ENCODE measurements at places on chromosomes 16 and 17. TPM values are rescaled to one million over a fixed set of nuclear protein-coding genes. Genes with fewer than 3 reads are reported as not detected.
A peak's percentile ranks its signal among the peaks of the same experiment; 100 is the strongest.

GRCh38 chr16:7268182-7268581 is 64.5 kb upstream of the RBFOX1 start:
- H3K27ac ChIP-seq: no peak overlapping the region
- no peaks in the 10 kb centered on the region for H3K27me3 ChIP-seq
- no peaks in the 10 kb centered on the region for H3K36me3 ChIP-seq
- H3K4me3 ChIP-seq: no peak overlapping the region
- no peaks in the 10 kb centered on the region for H3K4me1 ChIP-seq
- peak; percentile 44 for DNase-seq

DNA sequence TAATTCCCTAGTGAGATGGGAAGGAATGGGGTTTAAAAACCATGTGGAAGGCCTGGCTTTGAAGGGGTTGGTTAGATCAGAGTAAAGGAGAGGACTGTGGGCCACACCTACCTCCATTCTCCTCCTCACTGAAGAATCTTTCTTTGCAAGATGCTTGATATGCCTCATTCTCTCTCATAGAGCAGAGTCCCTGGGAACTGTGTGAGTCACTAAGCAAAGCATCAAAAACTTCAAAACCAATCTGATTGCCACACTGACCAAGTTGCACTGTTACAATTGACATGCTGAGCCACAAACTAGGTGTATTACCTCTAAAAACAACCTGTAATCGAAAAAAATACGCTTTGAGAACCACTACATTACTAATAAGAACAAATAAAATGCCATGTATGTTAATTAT is 2.0 kb downstream of the TUBD1 start:
- DNase-seq: peak; percentile 61
- H3K4me1 ChIP-seq: peaks cover 36% of the 10 kb centered on the region
- H3K27ac ChIP-seq: no peak overlapping the region
- H3K27me3 ChIP-seq: no peaks in the 10 kb centered on the region
- peaks cover 4% of the 10 kb centered on the region for H3K36me3 ChIP-seq
- no peak overlapping the region for H3K4me3 ChIP-seq

- H3K27ac ChIP-seq: no peak overlapping the region
- DNase-seq: no peak
- no peak overlapping the region for H3K4me3 ChIP-seq
These were observed 81.1 kb downstream of the TBC1D16 start for GRCh38 chr17:79954281-79955166.

GRCh38 chr17:71855010-71855409 is 265.8 kb upstream of the SOX9 start:
- no peak overlapping the region for H3K27ac ChIP-seq
- DNase-seq: no peak
- no peak overlapping the region for H3K4me3 ChIP-seq
- no peaks in the 10 kb centered on the region for H3K36me3 ChIP-seq

GRCh38 chr16:11909653-11910545 is 5.9 kb downstream of the GSPT1 start:
- H3K27me3 ChIP-seq: no peaks in the 10 kb centered on the region
- no peak for DNase-seq
- no peak overlapping the region for H3K4me3 ChIP-seq
- peak overlapping the region; percentile 30 for H3K27ac ChIP-seq
- peaks cover 12% of the 10 kb centered on the region for H3K36me3 ChIP-seq

DNA sequence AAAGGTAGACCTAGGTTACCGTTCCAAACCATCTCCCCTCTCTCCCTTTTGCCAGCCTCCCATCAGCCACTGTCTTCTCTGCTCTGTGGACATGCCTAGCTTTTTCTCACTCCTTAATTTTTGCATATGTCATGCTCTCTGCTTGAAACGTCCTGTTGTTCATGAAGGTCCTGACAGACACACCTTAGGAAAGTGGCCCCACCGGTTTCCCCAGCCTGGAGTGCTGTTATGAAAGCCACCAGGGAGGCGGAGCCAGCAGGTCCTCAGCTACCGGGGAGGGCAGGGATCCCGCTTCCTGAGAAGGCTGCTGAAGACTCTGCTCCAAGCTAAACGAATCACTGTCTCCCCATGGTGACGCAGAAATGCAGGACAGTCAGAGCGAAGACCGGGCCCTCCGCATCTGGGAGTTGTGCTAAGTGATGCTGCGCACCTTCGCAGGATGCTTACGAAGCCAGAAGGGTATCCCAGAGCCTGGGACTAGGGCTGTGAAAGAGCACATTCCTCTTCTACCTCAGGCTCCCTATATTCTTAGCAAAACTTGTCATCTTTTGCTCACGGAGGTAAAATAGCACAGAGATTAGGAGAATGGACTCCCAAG is 2.3 kb upstream of the SLC16A11 start:
- no peaks in the 10 kb centered on the region for H3K27me3 ChIP-seq
- DNase-seq: peak; percentile 54
- peaks cover 56% of the 10 kb centered on the region for H3K4me1 ChIP-seq
- H3K4me3 ChIP-seq: peak overlapping the region; percentile 61
- H3K36me3 ChIP-seq: no peaks in the 10 kb centered on the region

- H3K27me3 ChIP-seq: peaks cover 58% of the 10 kb centered on the region
- DNase-seq: no peak
- no peaks in the 10 kb centered on the region for H3K36me3 ChIP-seq
- peak overlapping the region; percentile 34 for H3K4me3 ChIP-seq
These were observed 2.6 kb downstream of the PMP22 start for GRCh38 chr17:15262291-15263205.

DNA sequence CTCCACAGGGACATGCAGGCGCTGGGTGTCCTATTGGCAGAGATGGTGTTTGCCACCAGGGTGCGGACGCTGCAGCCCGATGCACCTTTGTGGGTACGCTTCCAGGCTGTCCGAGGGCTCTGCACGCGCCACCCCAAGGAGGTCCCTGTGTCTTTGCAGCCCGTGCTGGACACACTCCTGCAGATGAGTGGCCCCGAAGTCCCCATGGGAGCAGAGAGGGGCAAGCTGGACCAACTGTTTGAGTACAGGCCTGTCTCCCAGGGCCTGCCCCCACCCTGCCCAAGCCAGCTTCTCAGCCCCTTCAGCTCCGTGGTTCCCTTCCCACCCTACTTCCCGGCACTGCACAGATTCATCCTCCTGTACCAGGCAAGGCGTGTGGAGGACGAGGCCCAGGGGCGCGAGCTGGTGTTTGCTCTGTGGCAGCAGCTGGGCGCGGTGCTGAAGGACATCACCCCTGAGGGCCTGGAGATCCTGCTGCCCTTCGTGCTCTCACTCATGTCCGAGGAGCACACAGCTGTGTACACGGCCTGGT is 2.8 kb downstream of the WDR81 start:
- peaks cover 54% of the 10 kb centered on the region for H3K4me1 ChIP-seq
- no peak overlapping the region for H3K27ac ChIP-seq
- H3K4me3 ChIP-seq: no peak overlapping the region

GRCh38 chr17:79840269-79840988 is 1.2 kb upstream of the CBX4 start:
- H3K4me1 ChIP-seq: peaks cover 66% of the 10 kb centered on the region
- H3K27ac ChIP-seq: peak overlapping the region; percentile 67
- DNase-seq: no peak
- H3K4me3 ChIP-seq: no peak overlapping the region
- H3K27me3 ChIP-seq: no peaks in the 10 kb centered on the region

DNA sequence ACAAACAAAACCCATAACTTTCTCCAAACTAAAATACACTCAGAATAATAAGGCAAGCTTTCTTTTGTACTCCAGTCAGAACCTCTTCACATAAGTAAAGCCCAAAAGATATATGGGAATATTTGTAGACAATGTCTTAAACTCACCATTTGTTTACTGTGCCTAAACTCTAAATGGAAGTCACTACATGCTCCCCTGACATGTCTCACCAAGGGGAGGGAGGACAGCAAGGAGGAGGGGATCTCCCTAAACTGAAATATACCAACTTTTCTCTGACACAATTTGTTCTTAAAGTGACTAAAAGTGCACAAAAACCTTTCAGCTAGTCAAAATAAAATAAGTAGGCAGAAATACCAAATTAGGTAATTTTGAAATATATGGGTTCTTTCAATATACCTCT is 38.5 kb downstream of the GRB7 start:
- H3K4me3 ChIP-seq: no peak overlapping the region
- no peaks in the 10 kb centered on the region for H3K36me3 ChIP-seq
- peaks cover 45% of the 10 kb centered on the region for H3K27me3 ChIP-seq
- DNase-seq: no peak
- H3K4me1 ChIP-seq: no peaks in the 10 kb centered on the region

- no peaks in the 10 kb centered on the region for H3K27me3 ChIP-seq
- no peak overlapping the region for H3K4me3 ChIP-seq
- no peak for DNase-seq
These were observed 53.4 kb upstream of the NLK start for GRCh38 chr17:27989046-27989445.

GRCh38 chr16:75251280-75252048 is at the start of gene BCAR1:
BCAR1 (minus strand) TSS chr16:75251624; CDS start chr16:75251482, 142 bp downstream.
- peak within 1 kb of the TSS; percentile 76 for H3K4me3 ChIP-seq
- no peaks in the 10 kb centered on the region for H3K27me3 ChIP-seq
- H3K4me1 ChIP-seq: peaks cover 84% of the 10 kb centered on the region
- DNase-seq: peak; percentile 86

DNA sequence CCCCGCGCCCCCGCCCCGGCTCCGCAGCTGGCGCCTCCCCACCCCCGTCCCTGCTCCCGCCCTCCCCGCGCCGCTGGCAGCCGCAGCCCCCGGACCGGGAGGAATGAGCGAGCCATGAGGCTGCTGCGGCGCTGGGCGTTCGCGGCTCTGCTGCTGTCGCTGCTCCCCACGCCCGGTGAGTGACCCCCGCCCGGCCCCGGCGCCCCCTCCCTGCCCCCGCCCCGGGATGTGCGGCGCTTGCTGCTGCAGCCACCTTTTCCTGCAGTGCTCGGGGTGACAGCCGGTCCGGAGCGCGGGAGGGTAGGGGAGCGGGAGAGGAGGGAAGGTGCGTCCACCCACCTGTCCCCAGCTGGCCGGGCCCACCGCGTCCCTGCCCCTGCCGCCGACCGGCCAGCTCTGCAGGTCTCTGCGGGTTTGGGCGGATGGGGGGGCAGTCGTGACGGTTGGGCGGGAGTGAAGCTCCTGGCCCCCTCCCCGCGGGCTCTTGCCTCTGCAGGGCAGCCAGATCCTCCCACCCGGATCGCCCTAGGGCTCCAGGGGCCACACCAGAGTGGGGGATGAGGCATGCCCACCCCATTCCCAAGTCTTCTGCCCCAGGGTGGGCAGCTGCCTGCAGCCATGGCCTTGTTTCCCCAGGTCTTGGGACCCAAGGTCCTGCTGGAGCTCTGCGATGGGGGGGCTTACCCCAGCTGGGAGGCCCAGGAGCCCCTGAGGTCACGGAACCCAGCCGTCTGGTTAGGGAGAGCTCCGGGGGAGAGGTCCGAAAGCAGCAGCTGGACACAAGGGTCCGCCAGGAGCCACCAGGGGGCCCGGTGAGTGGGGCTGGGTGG is 513 bp downstream of the ADAM11 start:
- H3K27ac ChIP-seq: no peak overlapping the region
- H3K27me3 ChIP-seq: peaks cover 21% of the 10 kb centered on the region
- H3K4me3 ChIP-seq: peak overlapping the region; percentile 37
- peaks cover 18% of the 10 kb centered on the region for H3K4me1 ChIP-seq
- no peak for DNase-seq

DNA sequence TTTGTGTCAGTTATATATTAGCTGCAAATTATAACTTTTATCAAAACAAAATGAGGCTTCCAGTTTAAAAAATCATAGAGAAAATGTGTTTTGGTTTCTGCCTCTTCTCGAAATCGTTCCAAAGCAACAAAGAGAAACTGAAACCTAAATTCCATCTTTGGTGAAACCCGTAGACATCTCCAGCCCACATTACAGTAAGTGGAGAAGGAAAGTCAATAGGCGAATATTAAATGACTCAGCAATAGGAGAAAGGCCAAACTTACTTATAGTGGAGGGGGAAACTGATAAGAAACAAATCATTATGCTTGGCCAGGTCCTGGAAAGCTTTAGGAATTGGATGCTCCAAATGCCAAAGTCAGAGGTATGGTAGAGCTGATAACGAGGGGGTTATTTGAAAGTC is 103.0 kb upstream of the SHISA6 start:
- no peaks in the 10 kb centered on the region for H3K36me3 ChIP-seq
- no peaks in the 10 kb centered on the region for H3K4me1 ChIP-seq
- no peaks in the 10 kb centered on the region for H3K27me3 ChIP-seq
- no peak for DNase-seq
- H3K27ac ChIP-seq: no peak overlapping the region
- peak overlapping the region; percentile 46 for H3K4me3 ChIP-seq

- H3K27ac ChIP-seq: no peak overlapping the region
- DNase-seq: no peak
- H3K36me3 ChIP-seq: 0 out of 2 replicates have a peak, but pooled peaks cover 1% of the 10 kb centered on the region
- no peaks in the 10 kb centered on the region for H3K27me3 ChIP-seq
- peaks cover 60% of the 10 kb centered on the region for H3K4me1 ChIP-seq
- H3K4me3 ChIP-seq: peak overlapping the region; percentile 75
These were observed 1.5 kb downstream of the ZNF747 start for GRCh38 chr16:30533146-30533522.

The NMRAL1 gene
- total RNA-seq: 33.1 TPM

The DUS1L gene
- 67.9 TPM for total RNA-seq

The RSKR gene
- total RNA-seq: 1.9 TPM

The METRN gene
- total RNA-seq: 46.1 TPM

The MYH8 gene
- not detected for total RNA-seq

The WSCD1 gene
- 2.2 TPM for total RNA-seq

Measured in HepG2 (cell line).